ENCODE measurements at places on chromosomes 13 and 19.

DNA sequence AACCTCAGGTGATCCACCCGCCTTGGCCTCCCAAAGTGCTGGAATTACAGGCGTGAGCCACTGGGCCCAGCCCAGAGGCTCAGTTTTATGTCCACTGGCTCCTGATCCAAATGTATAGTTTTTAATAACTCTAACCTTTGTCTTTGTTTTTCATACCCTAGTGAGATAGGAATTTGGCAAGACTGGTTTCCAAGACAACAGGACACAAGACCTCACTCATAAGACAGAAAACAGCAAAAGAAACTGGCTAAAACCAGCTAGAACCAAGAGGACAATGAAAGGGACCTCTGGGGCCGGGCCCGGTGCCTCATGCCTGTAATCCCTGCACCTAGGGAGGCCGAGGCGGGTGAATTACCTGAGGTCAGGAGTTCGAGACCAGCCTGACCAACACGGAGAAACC lies 27.6 kb downstream of the CPT1C start:
- no peak for DNase-seq

- DNase-seq = no peak
Measured at GRCh38 chr13:36475468-36475867, 43.2 kb downstream of the CCNA1 start.

GRCh38 chr19:2538096-2538757 lies 62.3 kb downstream of the GADD45B start:
- no peak for DNase-seq

DNA sequence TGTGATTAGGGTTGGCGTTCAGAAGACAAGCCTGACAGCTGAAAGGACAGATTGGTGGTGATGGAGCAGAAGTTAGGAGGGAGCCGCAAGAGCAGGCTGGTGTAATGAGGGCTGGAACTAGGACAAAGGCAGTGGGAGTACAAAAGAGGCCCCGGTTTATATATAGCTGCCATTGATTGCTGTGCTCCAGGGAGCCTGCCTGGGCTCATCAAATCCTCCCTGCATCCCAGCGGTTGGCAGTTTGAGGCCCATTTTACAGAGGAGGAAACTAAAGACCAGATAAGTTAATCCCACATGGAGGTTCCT lies 123.7 kb downstream of the CACNA1A start:
- no peak for DNase-seq

- no peak for DNase-seq
Measured at GRCh38 chr19:45331411-45331810, 8.7 kb upstream of the CKM start.

DNA sequence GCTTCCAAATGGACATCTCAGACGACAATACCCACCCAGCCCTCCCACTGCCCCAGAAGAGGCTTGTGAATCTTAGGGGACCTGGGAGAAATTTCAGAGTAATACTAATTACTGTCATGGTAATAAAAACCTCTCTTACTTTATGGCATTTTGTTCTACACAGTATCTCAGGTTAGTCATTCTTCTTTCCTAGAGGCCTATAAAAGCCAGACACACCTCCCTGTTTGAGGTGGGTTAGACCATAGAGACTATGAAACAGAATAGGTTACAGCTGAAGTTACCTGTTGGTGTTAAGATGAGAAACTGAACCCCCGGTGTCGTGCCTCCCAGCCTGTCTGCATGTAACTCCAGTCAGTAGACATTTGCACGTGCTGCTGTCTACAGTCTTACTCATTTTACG lies 113.9 kb downstream of the SLC7A1 start:
- no peak for DNase-seq

DNA sequence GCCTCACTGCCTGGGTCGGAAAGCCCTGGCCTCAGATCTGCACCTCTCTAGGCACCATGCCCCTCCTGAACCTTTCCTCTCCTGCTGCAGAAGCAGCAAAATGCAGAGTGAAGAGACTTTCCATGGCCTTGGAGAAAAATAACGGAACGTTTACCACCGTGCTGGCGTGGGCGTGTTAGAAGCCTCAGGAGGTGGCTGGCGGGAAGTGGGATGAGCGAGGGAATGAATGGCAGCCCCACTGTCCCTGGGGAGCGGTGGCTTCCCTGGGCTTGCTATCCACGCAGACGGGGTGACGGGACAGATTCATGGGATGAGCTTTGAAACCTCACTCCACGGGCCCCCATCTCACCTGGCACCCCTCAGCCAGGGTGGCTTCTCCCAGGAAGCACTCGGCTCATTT lies 4.3 kb downstream of the TEX29 start:
- DNase-seq = no peak

- peak; percentile 71 for DNase-seq
Measured at GRCh38 chr19:12994701-12995595, at the start of gene NFIX. NFIX (plus strand) TSS chr19:12995475; CDS start chr19:12995838, 363 bp downstream.

GRCh38 chr13:40109351-40109844 lies 453.9 kb downstream of the COG6 start:
- peak; percentile 32 for DNase-seq

- DNase-seq = no peak
Measured at GRCh38 chr13:24119626-24120508, 40.7 kb upstream of the SPATA13 start.

- DNase-seq = peak; percentile 82
Measured at GRCh38 chr19:2096034-2096479, at the start of gene MOB3A. MOB3A (minus strand) TSS chr19:2096326; CDS start chr19:2078560, 17,766 bp downstream.

GRCh38 chr13:25490236-25490635 lies 118.5 kb downstream of the ATP8A2 start:
- DNase-seq = no peak

GRCh38 chr13:20351281-20352022 lies 119.3 kb upstream of the GJB6 start:
- DNase-seq = no peak

GRCh38 chr19:14404312-14404711 lies 14.8 kb downstream of the DDX39A start:
- DNase-seq = no peak

DNA sequence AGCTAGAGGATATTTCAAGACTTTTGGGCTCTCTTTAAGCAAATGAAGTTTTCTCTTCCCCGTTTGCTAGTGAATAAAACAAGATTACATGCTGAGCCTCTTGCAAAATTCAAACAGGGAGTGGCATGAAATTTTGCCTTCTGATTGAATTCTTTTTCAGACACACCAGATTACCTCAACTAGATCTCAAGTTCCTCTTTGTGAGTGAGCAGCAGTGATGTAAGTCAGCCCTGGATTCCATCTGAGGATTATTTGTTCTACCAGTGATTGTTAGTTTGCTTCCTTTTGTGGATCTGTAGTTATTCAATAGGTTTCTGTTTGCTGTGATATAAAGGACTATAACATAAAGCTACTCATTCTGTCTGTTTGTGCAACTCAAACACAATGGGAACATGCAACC lies 407.7 kb downstream of the LMO7 start:
- DNase-seq = no peak
